Activated CD4-positive, alpha-beta T cell treated with anti-CD3 and anti-CD28 coated beads for 48 hours (primary cell): ENCODE measurements at places on chromosomes 5 and 9.

DNA sequence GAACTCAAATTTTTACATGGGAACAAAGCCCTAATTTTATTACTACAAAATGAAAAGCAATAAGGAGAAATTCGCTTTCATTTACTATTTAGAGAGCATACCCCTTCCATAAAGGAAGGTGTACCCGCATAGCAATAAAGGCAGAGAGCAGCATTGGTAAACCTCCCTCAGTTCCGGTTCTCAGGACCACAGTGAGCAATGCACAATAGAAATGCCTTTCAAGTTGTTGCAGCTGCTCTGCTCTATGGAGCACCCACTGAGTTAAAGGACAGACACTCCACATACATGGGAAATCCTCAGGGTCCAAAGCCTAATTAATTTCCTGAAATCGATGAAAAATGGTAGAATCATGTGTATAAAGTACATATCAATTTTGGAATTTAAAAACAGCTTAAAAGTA, 89.9 kb upstream of the MPDZ start:
- no peak for DNase-seq

DNA sequence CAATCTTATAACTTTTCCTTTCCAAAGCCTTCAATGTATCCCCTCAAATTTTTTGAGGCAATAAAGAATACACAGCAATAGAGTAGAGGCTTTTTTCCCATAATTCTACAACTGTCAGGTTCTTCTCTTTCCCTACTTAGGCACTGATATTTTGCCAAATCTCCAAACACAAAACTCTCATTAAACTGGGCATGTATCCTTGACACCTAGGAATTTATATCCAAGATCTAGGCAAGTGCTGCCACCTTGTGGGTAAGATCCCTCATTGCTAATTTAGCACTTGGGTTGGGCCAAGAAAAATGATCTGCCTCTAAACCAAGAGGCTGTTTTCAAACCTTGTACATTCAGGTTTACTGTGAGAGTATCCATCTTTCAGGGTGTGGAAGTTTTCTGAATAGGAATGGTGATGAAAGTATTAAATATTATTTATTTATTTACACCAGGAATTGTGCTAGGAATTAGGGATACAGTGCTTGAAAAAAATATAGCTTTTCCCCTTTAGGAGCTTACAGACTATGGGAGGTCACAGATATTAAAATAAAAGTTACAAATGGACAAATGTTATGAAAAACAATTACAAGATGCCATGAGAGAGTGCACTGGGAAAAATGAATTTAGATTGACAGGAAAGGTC, 17.6 kb downstream of the TSTD2 start:
- DNase-seq = peak; percentile 64

DNA sequence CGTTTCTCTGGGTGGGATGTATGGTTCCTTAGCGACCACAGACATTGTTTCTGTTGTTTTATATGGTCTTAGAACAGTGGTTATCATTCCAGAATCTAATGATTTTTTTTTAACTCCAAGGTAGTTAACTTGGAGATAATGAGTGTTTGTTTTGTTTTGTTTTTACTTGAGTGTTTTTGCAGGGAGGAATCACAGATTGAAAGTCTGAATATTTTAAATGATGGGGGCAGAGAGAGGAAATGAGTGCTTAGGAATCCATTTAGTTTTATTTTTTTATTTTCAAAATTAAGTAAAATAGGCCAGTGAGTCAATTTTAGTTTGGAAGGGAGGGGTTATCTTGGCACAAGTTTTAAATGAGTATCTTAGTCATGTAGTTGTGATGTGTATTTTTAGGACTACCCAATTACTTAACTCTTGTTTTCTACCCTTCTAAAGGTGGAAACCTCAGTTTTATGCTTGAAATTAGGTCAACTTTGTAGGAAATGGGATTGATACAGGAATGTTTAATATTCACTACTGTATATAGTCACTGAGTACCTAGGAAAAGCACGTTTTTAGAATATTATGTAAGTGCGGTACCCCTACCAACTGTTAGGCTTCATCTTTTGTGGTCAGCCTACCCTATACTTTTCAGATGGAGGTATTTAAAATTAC, 2.0 kb downstream of the UBE2R2 start:
- no peak for DNase-seq

GRCh38 chr9:25543806-25544205, 134.4 kb downstream of the TUSC1 start:
- DNase-seq = no peak

- no peak for DNase-seq
These were observed 44.6 kb upstream of the ELL2 start for GRCh38 chr5:96006291-96006690.

DNA sequence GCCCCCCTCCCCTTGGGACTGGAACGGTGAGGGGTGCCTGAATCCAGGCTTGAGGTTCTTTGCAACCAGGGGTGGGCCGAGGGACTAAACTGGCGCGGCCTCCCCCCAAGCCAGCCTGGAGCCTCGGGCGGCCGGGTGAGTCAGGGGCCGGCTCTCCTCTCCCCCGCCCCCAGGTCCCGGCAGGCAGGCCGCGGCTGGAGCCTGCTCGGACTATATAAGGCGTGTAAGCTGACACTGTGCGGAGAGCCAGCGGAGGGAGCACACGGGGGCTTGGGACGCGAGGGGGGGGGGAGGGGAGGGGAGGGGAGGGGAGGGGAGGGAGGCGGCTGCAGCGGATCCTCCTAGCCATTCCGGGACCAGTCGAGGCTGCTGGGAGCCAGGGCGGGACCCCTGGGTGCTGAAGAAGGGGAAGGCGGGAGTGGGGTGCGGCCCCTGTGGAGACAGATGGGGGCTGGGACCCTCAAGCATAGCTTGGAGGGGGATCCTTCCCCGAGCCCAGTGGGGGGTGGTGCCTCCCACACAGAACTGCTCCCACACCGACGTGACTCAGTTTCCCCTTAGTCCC, 595 bp downstream of the PDLIM7 start:
- DNase-seq = no peak

- DNase-seq = no peak
These were observed 2.3 kb downstream of the WHRN start for GRCh38 chr9:114503009-114503408.

GRCh38 chr5:159362220-159362619, 31.9 kb upstream of the IL12B start:
- no peak for DNase-seq

GRCh38 chr9:112720113-112720780, 2.3 kb upstream of the INIP start:
- DNase-seq = no peak

DNA sequence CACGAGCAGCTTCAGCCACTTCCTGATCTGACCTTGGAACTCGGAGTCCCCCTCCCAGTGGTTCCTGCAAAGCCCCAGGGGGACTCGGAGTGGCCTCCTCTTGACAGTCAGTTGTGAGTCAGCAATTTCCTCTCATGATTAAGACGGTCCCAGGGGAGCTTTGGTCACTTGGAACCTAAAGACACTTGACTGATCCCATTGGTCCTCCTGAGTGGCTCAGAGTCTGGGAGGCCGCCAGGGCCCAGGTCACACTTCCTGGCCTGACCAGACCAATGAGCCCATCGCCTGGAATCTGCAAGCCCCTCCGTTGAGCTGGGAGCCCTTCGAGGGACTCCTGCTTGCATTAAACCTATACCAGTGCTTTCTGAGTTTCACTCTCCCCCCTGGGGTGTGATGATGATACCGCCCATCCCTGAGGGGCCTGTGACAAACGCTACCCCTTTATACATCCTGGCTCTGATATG, 29.1 kb downstream of the TSPAN17 start:
- DNase-seq = no peak

DNA sequence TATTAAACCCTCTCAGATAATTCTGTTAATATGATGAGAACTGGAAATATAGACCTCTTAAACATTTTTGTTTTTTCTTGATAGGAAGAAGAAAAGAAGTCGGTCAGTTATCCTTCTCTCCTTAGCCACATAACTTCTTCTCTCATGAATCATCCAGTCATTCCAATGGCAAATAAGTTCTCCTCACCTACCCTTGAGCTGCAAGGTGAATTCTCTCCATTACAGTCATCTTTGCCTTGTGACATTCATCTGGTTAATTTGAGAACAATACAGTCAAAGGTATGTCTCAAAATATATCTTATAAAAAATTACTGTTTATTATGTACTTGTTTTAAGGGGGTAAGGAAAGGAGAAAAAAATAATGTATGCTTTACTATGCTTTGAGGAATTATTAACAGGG, 165.3 kb downstream of the MAN2A1 start:
- DNase-seq = no peak

- DNase-seq = no peak
These were observed 198.9 kb downstream of the FANCC start for GRCh38 chr9:95118596-95118995.

- DNase-seq = no peak
These were observed 3.6 kb upstream of the SARDH start for GRCh38 chr9:133741716-133742115.

DNA sequence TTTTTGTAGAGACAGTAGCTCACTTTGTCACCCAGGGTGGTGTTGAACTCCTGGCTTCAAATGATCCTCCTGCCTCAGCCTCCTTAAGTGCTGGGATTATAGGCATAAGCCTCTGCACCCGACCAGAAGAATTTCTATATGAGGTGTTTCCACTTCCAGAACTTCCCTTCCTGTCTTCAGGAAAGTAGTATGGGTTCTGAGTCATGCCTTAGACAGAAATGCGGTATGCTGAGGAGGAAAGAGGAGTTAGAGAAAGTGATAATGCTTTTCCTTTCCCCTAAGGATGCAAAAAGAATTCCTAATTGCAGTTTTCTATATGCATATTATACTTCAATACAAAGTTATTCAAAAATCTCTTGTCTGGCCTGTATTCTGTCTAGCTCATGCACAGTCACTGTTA, 16.4 kb upstream of the ADAMTSL1 start:
- no peak for DNase-seq
